ENCODE measurements at places on chromosomes 4 and X. TPM values are rescaled to one million over a fixed set of nuclear protein-coding genes. Genes with fewer than 3 reads are reported as not detected.
A peak's percentile ranks its signal among the peaks of the same experiment; 100 is the strongest.

The HOPX gene
- total RNA-seq, result not detected

DNA sequence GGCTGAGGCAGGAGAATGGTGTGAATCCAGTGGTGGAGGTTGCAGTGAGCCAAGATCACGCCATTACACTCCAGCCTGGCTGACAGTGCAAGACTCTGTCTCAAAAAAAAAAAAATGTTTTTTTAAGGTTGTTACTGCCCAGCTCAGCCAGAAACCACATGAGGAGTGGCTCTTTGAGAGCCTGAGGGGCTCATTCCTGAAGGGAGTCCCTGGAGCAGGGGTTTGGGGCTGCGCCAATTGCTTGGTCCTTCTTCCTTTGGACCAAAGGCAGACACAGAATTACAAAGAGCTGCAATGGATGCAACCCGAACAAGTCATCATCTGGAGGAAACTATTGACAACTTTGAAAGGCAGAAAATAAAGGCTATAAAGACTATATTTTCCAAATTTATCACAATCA, 60.6 kb upstream of the WWC2 start:
- no peak for DNase-seq

DNA sequence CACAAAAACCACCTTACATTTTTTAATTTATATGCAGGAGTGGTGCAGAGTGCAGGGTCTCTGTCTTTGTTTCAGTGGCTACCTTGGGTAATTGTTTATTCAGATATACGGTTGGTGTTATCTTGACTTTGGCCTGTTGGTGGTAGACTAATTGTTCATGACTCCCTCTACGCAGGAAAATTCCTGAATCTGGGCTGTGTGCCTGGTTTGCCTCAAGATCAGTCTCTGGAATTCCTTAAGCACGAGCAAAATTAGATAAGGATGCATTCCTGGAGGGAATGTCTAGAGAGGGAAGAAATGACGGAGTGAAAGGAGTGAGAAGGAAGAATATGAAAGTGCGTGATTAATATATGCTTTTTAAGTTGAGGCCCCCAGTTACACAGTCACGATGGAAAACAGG, 576.9 kb upstream of the PCDH10 start:
- DNase-seq, result no peak

DNA sequence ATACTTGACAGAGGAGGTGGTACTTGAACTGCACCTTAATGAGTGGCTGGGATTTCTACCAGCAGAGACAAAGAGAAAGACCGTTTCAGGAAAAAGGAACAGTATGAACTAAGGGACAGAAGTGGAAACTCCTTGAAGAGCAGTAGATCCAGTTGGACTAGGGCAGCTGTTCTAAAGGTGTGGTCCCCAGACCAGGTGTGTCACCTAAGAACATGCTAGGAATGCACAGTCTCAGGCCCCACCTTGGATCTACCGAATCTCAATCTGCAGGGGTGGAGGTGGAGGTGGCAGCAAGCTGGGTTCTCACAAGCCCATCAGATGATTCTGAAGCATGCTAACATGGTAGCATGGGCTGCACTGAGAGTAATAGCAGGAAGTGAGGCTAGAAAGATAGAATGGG, 22.3 kb downstream of the DAPP1 start:
- no peak for DNase-seq

- DNase-seq, result no peak
Observed at GRCh38 chr4:21554066-21554465, 394.5 kb downstream of the KCNIP4 start.

DNA sequence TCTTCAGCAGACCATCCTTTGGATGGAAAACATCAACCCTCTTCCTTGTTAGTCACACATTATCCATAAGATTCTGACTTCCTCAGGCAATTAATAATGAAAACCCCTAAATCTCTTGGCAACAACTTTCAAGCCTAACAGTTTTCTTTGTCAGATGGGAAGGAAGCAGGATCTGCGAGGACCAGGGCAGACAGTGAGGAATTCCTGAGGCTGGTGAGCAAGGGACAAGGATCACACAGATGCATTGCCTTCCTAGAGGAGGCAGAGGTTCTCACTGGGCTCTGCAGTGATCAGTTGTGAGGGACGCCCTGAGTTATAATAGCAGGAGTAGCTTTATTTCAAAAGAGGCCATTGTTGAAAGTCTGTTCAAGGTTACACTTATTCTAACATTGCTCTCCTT, 195.4 kb downstream of the SLIT2 start:
- DNase-seq, result no peak

DNA sequence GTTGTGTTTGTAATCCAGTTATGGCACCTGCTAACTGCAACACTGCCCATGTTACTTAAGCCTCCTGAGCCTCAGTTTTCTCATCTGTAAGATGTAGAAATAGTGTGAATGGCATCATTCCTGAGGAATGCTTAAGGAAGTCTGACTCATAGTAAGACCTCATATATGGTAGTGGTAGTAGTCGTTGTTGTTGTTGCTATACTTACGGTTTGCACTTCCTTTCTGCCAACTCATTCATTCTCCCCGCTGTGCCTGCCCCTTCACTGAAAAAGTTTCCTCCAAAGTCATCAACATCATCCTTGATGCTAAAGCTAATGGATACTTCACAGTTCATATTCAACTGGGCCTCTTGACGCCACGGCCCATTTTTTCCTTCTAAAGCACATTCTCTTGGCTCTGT, 54.2 kb upstream of the SPANXN3 start:
- DNase-seq, result no peak

The TGIF2LX gene
- not detected for total RNA-seq

DNA sequence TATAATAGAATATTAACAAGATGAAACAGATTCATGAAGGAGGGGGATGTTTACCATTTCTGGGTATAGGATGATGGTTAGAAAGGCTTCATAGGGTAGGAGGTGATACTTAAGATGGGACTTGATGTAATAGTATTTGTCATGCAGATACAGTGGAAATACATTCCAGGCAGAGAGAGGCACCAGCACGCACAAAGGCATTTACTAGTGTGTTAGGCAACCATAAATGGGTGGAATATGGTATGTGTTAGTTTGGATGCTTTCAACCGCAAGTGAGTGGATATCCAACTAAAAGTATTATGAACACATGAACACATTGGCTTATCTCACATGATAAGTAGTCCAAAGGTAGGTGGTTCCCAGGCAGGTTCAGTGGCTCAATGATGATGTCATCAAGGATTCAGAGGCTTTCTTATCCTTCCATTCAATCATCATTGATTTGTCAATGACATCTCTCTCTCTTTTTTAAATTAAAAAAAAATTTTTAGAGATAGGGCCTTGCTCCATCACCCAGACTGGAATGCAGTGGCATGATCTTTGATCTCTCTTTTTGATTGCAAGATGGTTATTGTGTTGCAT, 12.7 kb upstream of the STARD8 start:
- no peak for DNase-seq

GRCh38 chr4:185384930-185385331, 10.8 kb downstream of the LRP2BP start:
- DNase-seq, result no peak

DNA sequence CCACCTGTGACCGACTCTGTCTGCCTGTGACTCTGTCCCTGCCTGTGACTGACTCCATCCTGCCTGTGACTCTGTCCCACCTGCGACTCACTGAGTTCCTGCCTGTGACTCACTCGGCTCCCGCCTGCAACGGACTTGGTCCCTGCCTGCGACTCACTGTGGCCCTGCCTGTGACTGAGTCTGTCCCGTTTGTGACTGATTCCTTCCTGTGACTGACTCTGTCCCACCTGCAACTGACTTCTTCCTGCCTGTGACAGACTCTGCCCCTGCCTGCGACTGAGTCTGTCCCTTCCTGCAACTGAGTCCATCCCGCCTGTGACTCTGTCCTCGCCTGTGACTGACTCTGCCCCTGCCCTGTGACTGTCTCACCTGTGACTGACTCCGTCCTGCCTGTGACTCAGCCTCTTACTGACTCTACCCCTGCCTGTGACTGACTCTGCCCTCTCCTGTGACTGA, 9.6 kb upstream of the UVSSA start:
- DNase-seq, result no peak

GRCh38 chrX:16834806-16835205, 35.4 kb downstream of the RBBP7 start:
- DNase-seq, result no peak

- no peak for DNase-seq
Observed at GRCh38 chr4:62531264-62531663, 1331.1 kb downstream of the ADGRL3 start.

The ANKRD50 gene
- total RNA-seq, result 0.08 TPM

The BTC gene
- not detected for total RNA-seq

DNA sequence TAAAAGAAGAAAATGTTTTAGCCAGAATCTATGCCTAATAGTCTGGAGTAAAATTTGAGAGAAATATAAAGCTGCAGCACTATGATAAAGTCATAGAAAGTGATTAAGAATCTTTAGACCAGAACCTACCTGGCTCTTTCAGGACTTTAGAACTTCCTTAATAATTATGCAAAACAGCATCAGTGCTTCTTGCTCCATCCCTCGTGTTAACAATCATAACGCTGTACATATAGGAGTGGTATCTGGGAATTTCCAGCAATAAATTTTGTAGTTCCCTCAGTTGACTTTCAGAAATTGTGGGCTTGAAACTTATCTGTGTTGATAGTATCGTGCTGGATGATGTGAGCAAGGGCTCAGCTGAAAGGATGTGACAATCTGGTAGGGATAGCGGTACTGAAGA, 102.1 kb upstream of the RASGEF1B start:
- DNase-seq, result no peak

The TCEAL5 gene
- total RNA-seq, result not detected

The TLR2 gene
- total RNA-seq, result not detected

- no peak for DNase-seq
Observed at GRCh38 chr4:139984471-139984870, 169.5 kb downstream of the MAML3 start.

DNA sequence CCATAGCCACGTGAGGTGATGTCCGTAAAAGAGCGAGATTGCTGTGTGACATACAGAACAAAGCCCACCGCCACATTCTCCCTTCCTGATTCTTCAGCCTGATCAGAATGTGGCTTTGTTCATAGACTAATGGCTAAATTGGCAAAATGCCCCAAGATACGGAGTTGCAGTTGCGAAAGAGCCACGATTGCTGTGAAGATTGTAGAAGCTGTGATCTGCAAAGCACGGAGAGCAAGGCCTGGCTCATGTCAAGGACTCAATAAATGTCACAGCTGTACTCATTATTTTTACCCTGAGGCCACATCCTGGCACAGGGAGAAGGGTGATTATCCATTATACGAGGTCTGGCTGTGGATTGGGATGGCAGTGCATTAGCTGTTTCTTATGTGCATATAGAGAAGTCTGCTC, 34.2 kb downstream of the ARSD start:
- no peak for DNase-seq

GRCh38 chr4:48779998-48780864, at the start of gene FRYL:
Gene FRYL (minus strand): TSS chr4:48780279. CDS start chr4:48634410, 145,869 bp downstream.
- DNase-seq, result peak; percentile 99

- no peak for DNase-seq
Observed at GRCh38 chr4:113012786-113013185, 36.7 kb upstream of the ANK2 start.

The KCND1 gene
- 8.8 TPM for total RNA-seq

The TCEAL6 gene
- total RNA-seq, result not detected

DNA sequence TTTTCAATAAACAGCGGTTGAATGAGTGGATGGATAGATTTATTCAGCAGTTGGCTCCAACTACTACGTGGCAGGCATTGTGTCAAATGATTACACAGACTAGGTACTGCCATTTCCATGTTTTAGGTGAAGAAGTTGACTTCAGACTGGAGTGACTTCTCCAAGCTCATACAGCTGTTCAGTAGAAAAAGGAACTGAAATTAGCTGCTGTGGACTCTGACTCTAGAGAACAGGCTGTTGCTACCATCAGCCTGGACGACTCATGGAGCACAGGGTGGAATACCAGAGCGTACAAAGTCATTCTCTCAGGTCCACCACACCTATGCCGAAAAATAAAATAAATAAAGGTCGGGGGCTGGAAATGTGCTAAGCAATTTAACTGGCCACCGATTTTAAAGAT, 45.3 kb downstream of the TENM3 start:
- DNase-seq, result no peak

DNA sequence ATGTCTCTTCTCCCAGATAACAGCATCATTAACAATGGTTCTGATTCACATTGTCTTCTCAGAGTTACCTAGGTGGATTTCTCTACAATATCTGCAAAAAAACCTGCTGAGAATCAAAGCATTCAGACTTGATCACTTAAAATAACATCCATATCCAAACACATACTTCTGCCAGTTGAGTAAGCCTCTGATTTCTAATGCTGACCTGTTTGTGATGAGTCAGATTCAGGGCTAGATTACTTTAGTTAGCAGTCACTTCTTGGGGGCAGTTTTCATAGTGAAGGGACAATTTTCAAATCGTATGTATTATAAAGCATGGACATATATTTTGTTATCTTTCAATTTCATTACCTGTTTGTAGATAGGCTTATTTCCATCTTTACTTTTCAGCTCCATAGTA, 35.5 kb downstream of the CCNI start:
- DNase-seq, result no peak

GRCh38 chr4:2791518-2792395, 1.1 kb upstream of the SH3BP2 start:
- no peak for DNase-seq

The ANOS1 gene
- total RNA-seq, result not detected

The EFHC2 gene
- not detected for total RNA-seq

DNA sequence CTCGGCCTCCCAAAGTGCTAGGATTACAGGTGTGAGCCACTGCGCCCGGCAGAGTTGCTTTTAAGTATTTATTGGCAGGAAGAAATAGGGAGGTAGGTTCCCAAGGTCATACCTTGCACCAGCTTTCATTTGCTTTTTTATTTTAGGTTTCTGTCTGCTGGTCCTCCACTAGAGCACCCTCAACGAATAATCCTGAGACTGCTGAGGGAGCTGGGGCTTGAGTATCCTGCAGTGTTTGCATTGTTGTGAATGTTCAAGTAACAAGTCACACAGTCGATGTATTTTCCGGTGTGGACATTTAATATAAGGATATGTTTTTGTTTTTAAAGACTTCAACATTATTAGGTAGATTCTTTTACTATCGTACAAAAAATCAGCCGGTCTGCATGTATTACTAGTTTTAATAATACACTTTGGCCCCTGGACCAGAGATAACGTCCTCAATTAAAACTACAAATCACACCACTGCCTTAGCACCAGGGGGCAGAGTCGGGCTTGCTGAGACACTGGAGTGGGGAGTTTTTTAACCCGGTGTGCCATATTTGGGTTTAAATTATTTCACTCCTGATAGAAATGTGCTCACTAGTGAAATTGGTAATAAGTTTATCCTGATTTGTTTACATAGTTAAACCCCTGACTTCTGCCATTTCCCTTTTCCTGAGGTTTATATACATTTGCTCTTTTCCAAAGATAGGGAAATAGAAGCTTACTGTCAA, 11.6 kb downstream of the SMIM20 start:
- DNase-seq, result peak; percentile 59

DNA sequence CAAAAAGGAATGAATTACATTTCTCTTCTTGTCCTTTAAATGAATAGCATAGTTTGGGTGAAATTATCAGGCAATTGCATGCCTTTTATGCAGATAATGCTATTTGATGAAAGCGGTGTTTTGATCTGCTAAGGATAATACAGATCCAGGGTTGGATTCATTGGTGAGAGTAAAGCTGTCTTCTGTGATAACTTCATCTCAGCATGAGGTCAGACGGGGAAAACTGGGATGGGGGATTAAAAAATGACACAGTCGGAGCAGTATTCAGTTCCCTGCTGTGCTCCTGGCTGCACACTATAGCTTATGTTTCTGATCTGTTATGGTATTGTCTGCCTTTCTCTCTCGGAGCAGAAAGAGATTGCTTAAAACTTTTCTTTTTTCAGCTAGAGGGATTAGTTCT, 105.9 kb upstream of the TENM3 start:
- DNase-seq, result no peak
